ENCODE measurements at places on chromosomes 16 and 17.

DNA sequence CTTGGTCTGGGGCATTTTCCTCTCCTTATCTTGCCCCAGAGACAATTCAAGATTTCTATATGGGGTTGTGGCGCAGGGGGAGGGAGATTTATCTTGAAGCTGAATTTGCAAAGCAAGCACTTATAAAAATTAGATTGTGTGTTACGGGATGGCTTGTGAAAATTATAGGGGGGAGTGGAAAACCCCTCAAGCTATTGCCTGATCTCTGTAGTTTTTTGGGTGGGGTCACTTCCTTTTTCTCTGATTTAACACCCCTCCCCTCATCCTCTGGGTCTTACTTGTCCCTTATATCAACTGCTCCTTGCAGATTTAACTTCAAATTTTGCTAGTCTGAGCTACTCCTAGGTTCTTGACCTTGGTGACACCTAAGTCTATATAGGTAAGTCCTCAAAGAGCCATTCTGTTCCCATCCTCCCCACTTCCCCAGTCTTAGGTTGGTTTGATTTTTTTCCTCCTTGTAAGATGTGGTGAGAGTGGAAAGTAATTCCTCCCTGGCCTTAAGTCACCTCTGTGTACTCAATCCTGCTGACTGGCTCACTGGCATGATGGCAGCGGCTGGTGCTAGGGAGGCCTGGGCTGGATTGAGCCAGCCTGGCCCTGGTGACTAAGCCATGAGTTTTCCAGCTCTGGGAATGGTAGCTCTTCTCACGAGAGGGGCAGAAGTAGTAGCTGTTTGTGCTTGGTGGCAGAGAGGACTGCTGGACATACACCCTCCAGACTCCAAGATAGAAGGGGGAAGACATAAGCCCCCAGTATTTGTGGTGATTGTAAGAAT lies 2.3 kb downstream of the ARL4D start:
- DNase-seq, result peak; percentile 88

GRCh38 chr16:80610481-80611156 lies 69.8 kb downstream of the DYNLRB2 start:
- DNase-seq, result no peak

- no peak for DNase-seq
Observed at GRCh38 chr16:62711797-62712196, 675.6 kb upstream of the CDH8 start.

- DNase-seq, result no peak
Observed at GRCh38 chr16:59701963-59702930, 968.1 kb upstream of the GOT2 start.
